ENCODE measurements at places on chromosomes 5 and 9.

GRCh38 chr9:100619665-100620064 is 41.8 kb downstream of the CAVIN4 start:
- DNase-seq = no peak

DNA sequence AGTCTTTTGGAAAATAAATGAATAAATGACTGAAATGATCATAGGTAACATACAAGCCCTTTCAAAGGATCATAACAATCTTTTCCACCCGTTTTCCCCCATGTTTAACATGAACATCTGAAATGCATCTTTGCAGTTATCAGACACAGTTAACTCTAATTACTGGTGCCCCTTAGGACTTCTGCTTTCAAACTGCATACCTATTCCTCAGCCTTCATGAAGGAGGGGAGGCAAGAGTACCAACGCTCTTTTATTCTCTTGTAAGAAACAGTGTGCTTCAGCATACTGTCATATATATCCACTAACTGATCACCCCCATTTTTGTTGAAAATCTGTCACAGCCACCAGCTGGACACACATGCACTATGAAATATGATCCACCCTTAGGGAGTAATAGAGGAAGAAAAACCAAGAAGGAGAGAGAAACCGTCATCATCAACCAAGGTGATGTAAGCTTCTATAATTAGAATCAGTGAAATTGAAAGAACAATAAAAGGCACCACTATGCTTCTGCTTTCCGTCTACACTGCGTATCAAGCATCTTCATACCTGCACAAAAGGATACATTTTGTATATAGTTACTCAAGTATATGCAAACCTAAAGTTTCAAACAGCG is 98.7 kb downstream of the RAPGEF6 start:
- no peak for DNase-seq

DNA sequence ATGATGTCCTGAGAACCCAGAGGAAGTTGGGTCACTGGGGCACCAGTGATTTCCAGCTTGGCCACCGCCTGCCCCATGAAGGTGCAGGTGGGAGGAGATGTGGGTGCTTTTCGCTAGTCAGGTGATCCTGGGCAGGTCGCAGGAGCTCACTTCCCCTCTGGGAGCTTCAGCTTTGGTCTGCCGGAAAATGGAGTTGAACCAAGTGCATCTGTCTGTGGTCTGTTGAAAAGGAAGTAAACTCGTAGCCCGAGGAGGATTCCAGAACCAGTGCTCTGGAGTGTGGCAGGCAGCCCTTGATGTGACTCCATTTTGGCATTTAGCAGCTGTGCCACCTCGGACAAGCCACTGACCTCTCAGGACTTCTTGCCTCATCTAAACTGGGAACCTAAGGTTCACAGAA is 81.8 kb upstream of the HRH2 start:
- DNase-seq = no peak

- no peak for DNase-seq
Measured at GRCh38 chr5:172399336-172399735, 55.0 kb downstream of the SH3PXD2B start.

DNA sequence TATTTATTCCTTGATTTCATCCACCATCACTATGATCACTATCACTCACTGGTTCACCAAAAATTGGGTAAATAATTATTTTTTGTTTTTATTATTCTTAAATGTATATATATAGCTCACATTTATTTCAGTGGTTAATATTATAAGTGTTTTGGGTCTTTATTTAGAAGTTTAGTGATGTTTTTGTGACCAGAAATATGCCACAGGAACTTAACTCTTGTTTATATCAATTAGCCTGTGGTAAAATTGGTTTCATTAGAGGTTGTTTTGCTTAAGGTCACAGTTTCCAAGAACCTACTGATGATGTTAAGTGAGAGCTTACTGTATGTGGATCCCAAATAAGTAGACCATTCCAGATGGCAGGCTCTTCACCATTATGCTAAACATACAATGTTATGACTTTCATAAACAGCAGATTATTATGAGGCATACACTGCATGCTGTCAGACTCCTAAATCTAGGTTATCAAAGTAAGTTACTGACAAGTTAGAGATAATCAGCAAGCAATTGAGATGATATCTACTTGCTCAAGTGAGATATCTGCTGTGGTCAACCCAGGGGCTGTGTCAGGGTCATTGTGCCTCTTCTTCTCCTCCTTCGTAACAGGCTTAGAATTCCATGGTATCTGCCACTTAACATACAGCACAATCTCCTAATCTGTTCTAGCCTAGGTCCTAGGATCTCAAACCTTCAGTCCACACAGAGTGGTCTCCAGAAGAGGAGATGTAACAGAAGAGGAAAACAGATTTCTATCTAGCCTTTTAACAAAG is 57.6 kb downstream of the NR3C1 start:
- DNase-seq = no peak

DNA sequence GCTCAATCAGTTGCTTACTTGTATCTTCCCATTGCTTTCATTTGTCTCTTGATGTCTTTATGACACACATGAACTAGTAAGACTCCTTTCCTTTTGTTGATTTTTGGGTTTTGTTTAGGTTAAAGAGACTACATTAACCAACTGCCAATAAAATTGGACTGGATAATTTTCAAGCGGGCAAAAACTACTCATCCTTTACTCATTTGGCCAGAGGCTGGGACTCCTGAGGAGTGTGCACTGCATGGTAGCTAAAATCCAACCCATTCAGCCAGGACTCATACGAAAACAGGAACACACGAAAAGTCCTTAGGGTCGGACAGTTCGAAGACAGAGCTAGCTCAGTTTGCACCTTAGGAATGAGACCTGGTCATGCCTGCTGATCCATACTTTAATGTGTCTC is 6.0 kb downstream of the SLC46A2 start:
- DNase-seq = no peak

- no peak for DNase-seq
Measured at GRCh38 chr5:99835791-99836190, 699.4 kb upstream of the FAM174A start.

DNA sequence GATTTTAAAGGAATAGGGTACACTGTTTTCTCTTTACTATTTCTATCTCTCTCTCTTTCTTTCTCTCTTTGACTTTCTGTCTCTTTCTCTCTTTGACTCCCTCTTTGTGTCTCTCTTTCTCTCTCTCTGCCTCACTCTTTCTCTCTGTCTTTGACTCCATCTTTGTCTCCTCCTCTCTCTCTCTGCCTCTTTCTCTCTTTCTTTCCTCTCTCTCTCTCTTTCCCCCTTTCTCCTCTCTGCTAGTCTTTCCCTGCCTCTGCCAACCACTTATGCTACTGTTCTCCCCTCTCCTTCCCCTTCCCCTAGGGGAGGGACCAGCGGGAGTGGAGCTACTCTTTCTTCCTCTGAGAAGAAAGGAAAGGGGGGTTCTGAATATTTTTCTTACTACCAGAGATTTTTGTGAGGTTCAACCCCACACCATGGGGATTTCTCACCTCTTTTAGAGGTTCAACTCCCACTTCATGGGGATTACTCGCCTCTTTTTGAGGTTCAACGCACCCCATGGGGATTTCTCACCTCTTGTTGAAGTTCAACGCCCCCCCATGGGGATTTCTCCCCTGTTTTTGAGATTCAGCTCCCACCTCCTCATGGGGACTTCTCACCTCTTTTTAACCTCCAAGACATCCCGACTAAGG is 309.9 kb downstream of the NR3C1 start:
- DNase-seq = no peak
